ENCODE measurements at places on chromosomes 16 and 17.

DNA sequence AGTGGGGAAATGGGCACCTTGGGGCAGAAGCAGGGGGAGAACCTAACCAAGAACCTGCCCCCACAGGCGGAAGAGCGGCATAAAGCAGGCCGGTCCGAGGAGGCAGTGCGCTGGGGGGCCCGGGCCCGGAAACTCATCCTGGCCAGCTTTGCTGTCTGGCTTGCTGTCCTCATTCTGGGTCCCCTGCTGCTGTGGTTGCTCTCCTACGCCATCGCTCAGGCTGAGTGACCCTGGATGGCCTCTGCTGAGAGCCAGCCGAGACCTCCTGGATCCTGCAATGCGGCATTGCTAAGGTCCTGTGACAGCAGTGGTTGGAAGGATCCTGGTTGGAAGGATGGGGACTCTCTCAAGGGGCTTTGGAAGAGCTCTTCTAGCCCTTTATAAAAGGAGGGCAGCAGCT, 4.5 kb upstream of the PHKG2 start:
- DNase-seq, result no peak

DNA sequence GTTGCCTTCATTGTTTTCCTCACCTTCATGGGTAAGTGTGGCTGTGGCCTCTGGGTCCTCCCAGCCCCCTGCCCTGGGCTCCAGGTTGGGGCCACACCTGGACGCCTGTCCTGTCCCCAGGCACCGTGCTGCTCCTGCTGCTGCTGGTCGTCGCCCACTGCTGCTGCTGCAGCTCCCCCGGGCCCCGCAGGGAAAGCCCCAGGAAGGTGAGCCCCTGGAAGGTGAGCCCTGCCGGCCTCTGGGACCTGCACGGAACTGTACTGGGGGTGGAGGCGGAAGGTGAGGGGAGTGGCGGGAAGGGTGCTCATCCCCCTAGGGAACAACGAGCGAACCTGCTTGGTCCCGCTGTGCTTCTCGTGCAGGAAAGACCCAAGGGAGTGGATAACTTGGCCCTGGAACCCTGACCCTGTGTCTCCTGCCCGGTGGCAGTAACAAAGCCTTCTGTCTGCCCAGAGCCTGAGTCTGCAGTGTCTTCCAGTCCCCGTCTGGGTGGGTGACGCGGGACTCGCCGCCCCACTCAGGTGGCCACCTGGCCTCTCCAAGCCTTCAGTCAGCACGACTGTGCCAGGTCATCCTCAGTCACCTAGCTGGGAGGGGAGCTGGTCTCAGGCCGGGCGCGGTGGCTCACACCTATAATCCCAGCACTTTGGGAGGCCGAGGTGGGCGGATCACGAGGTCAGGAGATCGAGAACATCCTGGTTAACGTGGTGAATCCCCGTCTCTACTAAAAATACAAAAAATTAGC, 831 bp downstream of the SMIM22 start:
- no peak for DNase-seq

DNA sequence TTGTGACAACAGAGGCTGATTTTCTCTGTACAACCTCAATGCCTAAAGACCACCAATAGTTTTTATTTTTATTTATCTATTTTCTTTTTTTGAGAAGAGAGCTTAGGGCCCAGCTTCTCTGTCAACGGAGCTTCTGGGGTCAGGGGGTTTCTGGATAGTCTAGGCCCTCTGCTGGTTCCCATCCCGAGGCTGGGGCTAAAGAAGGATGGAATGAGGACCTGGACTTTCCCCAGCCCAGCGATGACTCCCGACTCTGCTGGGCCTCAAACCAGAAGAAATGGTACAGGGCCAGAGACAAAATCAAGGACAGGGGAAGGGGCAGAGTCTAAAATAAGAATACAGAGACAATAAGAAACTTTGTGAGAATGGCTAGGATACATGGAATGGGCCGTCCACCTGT, 5.7 kb upstream of the TSPOAP1 start:
- no peak for DNase-seq

DNA sequence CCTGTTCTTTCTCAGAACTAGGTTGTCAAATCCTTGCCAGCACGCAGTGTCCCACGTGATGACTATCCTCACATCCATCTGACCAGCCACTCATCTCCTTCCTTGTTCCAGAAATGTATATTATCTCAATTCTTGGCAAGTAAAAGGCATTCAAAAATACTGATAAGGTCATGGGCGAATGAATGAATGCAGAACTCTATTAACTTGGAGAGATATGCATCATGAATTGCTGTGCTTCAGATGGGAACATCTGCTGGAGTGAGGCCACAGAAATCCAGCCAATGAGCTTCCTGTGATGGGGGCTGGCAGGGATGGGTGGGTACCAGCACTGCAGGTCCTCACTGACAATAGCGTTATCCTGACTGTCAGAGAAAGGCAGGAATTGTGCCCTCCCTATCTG, 19.0 kb downstream of the FAHD1 start:
- no peak for DNase-seq

Measured in foreskin keratinocyte (primary cell).